ENCODE measurements at places on chromosomes 13 and 19. TPM values are rescaled to one million over a fixed set of nuclear protein-coding genes. Genes with fewer than 3 reads are reported as not detected.

MEIOSIN gene
- not detected for total RNA-seq

IZUMO4 gene
- total RNA-seq, result 0.58 TPM

SYDE1 gene
- total RNA-seq, result 30.4 TPM

FCAR gene
- not detected for total RNA-seq

TPTE2 gene
- not detected for total RNA-seq

ZNF541 gene
- not detected for total RNA-seq

ZNF470 gene
- total RNA-seq, result 6.9 TPM

MAST3 gene
- total RNA-seq, result 6.0 TPM

SULT2A1 gene
- total RNA-seq, result not detected

CYP2A6 gene
- not detected for total RNA-seq

ZNF486 gene
- 3.5 TPM for total RNA-seq

All from smooth muscle cell of trachea (primary cell).